ENCODE measurements at places on chromosomes 6 and 20.

GRCh38 chr6:82249381-82250253 is 2.1 kb upstream of the IBTK start:
- no peak for DNase-seq

DNA sequence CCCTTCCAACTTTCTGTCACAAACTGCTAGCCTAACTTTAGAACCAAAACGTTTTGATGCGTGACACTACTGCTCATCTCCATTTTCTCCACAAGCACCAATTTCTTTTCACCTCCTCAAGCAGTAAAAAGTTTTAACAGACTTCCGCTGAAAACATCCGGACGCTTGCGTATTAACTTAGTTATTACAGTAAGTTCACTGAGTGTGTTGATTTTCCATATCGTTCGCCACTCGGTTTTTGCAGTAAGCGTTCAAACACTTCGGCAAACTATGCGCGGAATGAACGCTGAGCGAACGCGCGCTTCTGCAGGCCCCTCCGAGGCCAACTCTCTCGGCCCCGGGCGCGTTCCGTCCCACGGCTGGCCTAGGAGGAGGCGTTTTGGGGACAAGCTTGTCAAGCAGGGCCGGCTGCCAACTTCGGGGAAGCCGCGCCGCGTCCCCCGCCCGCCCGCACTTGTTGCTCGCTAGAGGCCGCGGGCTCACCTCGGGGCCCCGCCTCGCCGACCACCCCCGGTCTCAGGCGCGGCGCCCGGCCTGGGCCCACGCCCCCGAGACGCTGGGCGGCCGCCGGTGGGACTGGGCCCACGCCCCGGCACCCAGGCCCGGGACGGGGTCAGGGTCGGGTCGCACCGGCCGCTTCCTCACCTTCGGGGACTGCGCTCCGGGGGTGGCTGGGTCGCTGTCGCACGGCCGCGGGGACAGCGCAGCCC is 945 bp downstream of the PHF10 start:
- DNase-seq, result peak; percentile 67

DNA sequence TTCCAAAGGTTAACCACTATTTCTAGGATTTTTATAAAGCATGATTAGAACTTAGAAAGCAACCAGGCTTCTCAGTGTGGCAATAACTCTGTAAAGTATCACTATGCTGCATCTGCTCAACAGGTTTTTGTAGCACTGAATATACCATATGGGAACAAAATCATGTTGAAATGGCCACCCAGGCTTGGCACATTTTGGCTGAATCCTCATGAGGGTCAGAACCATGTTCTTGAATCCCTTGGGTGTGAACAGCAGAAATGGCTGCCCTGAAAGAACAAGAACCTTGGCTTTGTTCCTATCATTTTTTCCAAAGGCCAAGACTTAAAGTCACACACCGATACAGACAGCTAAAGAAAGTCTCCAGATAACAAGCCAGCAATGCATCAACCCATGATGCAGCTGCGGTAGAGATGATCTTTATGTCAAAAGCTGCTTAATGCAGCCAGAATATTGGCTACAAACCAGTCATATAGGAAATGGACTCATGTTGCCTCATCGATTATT is 283.0 kb upstream of the NOX3 start:
- no peak for DNase-seq

- DNase-seq, result no peak
These were observed 117.5 kb downstream of the GMPR start for GRCh38 chr6:16355699-16356446.

GRCh38 chr6:31972709-31973350 is 892 bp upstream of the DXO start:
- DNase-seq, result no peak

- no peak for DNase-seq
These were observed 60.6 kb upstream of the RIPOR2 start for GRCh38 chr6:24996269-24996836.

GRCh38 chr6:155116571-155116910 is 121.4 kb downstream of the TIAM2 start:
- DNase-seq, result no peak

DNA sequence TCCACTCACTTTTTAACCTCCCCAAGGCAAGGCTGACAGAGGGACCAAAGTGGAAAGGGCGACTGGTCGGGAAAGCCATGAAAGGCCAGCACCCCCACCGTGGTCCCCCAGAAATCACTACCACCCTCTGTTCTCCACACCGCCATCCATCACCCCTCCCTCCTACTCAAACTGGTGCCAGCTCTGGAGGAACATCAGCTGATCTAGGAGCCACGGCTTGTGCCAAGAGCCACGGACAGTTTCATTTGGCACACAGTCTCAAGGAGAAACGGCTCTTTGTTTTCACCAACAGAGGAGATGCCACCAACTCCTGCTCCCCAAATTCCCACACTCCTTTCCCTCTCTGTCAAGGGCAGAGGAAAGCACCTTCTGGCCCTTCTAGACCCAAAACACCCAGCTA is 26.0 kb downstream of the TBC1D7 start:
- no peak for DNase-seq

- no peak for DNase-seq
These were observed 42.2 kb downstream of the SIRPA start for GRCh38 chr20:1937316-1937976.

- no peak for DNase-seq
These were observed 46.6 kb downstream of the CDH4 start for GRCh38 chr20:61298661-61299060.

DNA sequence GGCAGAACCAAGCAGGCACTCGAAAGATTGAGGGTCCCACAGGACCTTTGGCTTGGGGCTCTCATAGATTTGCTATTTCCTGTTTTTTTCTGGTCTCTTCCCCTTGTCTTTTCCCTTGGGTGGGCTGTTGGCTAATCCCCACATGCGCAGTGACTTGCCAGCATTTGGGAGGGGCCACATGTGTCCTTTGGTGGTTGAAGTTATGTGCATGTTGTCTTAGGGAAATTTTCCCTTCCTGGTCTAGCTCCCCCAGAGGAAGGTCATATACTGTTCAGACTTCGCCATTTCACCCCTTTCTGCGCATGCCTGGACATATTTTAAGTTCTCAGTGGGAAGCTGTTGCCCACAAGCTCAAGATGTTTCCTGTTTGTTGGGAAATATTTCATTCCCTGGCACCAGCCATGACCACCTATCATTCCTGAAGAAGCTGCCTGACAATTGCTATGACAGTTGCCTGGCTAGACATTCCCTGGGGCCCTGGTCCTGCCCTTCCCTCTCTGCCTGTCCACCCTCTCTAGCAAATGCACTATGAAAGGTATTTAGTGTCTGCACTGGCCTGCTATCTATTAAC is 156.2 kb upstream of the THBS2 start:
- DNase-seq, result no peak

GRCh38 chr6:49082611-49083010 is 380.4 kb downstream of the MMUT start:
- no peak for DNase-seq

GRCh38 chr6:9086331-9086730 is 651.0 kb upstream of the SLC35B3 start:
- no peak for DNase-seq

DNA sequence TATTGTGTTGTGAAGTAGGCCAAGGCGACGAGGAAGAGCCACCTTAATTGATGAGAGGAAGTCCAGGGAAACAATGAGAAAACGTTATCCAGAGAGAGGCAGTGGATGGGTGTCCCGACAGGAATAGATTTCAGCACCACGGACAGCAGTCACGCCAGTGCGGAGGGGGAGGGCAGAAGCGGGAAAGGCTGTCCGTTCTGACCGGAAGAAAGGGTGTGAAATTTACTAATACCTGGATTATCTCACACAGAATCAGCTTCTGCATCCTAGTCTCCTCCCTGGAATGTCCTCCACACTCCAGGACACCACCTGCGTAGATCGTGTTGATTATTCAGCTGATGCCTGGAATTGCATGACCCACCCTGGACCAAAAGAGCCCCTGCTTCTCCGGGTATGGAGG is 7.4 kb upstream of the BPIFA3 start:
- no peak for DNase-seq

- DNase-seq, result no peak
These were observed 24.3 kb downstream of the TUBB2B start for GRCh38 chr6:3202999-3203696.

GRCh38 chr20:49320460-49320859 is 42.6 kb upstream of the ZNFX1 start:
- DNase-seq, result no peak

GRCh38 chr6:167731731-167732422 is 94.8 kb upstream of the AFDN start:
- no peak for DNase-seq

GRCh38 chr6:110517601-110518281 is 41.3 kb upstream of the SLC22A16 start:
- peak; percentile 18 for DNase-seq

- DNase-seq, result no peak
These were observed 9.3 kb upstream of the DOK5 start for GRCh38 chr20:54466127-54466526.

DNA sequence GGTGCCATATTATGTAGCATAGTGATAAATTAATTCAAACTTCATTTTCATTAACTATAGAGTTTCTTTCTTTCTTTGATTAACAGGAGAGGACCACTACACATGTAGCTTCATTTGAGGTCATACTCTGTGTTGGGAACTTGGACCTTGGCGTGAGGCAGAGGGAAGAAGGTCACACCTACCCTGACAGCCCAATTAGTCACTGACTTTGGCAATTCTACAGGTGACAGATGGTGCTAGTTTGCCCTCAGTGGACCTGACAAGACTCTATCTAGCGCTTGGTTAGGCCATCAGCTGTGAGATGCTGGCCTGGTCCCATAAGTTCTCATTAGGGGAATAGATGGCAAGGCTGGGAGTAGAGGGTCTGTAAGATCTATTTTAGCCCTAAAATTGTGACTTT is 14.2 kb downstream of the SLX4IP start:
- no peak for DNase-seq

- peak; percentile 2 for DNase-seq
These were observed 609.9 kb upstream of the MAP3K7 start for GRCh38 chr6:91196729-91197128.

GRCh38 chr20:2101057-2101864 is at the start of gene STK35:
TSS of gene STK35 (plus strand) at chr20:2101827. CDS start at chr20:2101882, 55 bp downstream.
- peak; percentile 78 for DNase-seq

- no peak for DNase-seq
These were observed 291.7 kb upstream of the SPTLC3 start for GRCh38 chr20:12717061-12717460.

GRCh38 chr20:34883087-34883688 is 6.8 kb downstream of the ACSS2 start:
- DNase-seq, result no peak

DNA sequence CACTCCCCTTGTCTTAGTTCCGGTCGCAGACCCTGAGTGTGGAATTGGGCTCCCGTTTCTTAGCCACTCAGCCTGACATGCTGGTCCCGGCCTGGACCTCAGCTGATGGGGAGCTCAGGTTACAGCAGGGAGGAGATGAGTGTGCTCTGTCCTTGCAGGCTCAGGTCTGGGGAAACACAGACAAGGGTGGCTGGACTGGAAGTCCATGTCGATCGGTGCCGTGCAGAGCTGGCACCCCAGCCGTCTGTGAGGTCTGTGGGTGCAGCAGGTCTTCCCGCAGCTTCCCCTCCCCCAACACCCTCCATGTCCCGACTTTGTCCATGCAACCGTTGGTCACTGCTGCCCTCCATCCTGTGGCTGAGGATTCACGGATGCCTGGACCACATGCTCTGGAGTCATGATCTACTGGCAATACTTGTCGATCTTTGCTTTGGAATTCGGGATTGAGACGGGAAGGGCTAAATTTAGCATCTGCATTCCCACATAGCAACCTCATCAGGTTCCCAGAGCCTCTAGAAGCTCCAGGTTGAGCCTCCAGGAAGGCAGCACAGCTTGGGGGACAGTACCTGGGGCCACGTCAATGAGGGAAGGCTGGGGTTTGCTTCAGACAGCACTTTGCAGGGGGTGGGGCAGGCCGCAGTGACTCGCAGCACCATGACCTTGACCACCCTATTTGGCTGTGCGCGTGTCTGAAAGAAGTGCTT is 118.8 kb downstream of the PSMB1 start:
- DNase-seq, result no peak

- no peak for DNase-seq
These were observed 63.7 kb downstream of the PRR18 start for GRCh38 chr6:166244353-166245045.

GRCh38 chr6:56278171-56278591 is 30.8 kb upstream of the COL21A1 start:
- DNase-seq, result no peak

- no peak for DNase-seq
These were observed 300.0 kb downstream of the PREX1 start for GRCh38 chr20:48527771-48528170.

Measured in NCI-H1105 (cell line).